ENCODE measurements at places on chromosomes 6 and 20.

GRCh38 chr20:58864346-58864745 lies 11.8 kb downstream of the GNAS start:
- no peak for DNase-seq

DNA sequence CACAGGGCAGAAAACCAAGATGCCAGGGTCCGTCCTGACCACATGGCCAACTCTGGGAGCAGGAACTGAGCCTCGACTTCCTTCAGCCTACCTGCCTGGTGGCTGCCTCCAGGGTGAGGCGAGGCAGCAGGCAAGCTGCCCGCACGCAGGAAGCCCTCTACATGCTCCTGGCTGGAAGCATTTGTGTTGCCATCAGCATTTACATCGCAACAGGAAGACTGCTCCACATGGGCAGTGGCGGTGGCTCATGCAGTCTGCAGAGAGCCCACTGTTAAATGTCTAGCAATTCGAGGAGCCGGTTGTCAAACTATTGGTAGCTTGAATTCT lies 233.8 kb downstream of the SYNDIG1 start:
- no peak for DNase-seq

DNA sequence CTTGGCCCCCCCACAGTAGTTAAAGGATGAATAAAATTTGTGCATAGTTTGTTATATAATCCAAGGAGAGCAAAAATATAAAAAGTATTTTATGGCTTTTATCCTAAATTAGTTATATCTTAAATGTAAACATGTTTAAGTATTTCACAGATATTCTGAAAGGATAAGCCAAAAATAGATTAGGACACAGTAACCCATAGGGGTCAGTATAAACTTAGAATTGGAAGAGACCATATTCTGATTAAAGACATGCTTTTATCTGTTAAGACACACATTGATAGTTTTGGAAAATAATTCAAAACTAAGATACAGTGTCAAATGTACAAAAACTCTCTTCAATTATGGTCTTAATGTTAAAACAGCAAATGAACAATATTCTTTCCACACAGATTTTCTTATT lies 4.5 kb upstream of the SERINC1 start:
- DNase-seq = peak; percentile 50

GRCh38 chr6:10730254-10730653 lies 7.4 kb downstream of the TMEM14C start:
- DNase-seq = peak; percentile 60

- DNase-seq = no peak
Measured at GRCh38 chr6:95091823-95092436, 485.4 kb upstream of the MANEA start.

- peak; percentile 79 for DNase-seq
Measured at GRCh38 chr20:63977739-63978276, 1.6 kb downstream of the SAMD10 start.

DNA sequence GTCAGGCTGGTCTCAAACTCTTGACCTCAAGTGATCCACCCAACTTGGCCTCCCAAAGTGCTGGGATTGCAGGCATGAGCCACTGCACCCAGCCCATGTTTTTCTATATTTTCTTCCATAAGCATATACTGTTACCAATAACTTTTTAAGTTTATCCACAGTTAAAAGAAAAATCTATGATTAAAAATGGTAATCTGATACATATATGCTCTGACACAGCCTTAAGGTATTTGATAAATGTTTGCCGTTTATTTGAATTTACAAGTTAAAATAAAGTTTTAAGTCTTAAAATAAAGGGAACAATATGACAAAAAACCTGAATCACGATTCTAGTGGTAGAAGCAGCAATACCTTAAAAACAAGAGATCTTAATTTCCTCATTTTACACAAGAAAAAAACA lies 5.2 kb downstream of the STK38 start:
- no peak for DNase-seq

GRCh38 chr20:40009542-40009941 lies 679.5 kb downstream of the MAFB start:
- DNase-seq = no peak

- peak; percentile 72 for DNase-seq
Measured at GRCh38 chr20:49230561-49231133, 11.4 kb downstream of the DDX27 start.

- DNase-seq = no peak
Measured at GRCh38 chr6:101776919-101777350, 383.4 kb downstream of the GRIK2 start.

DNA sequence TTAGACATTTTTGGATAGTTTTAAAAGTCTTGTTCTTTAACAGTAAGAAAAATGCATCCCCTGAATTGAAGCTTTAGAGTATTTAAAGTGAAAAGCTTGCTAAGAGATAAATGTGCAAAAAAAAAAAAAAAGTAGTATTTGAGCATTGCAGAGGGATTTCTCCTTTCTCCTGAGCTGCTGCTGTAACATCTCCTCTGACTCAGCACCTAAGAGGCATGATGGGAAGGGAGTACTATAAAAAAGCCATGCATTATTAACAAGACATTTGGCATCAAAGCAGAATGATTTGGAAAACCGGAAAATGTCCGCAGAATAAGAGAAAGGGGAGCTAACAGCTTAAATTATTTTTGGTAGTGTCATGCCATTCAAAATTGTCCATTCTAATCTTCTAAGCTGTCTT lies 27.9 kb downstream of the B4GALT5 start:
- DNase-seq = peak; percentile 58

GRCh38 chr6:30037182-30037788 lies 23.8 kb upstream of the POLR1H start:
- peak; percentile 59 for DNase-seq

DNA sequence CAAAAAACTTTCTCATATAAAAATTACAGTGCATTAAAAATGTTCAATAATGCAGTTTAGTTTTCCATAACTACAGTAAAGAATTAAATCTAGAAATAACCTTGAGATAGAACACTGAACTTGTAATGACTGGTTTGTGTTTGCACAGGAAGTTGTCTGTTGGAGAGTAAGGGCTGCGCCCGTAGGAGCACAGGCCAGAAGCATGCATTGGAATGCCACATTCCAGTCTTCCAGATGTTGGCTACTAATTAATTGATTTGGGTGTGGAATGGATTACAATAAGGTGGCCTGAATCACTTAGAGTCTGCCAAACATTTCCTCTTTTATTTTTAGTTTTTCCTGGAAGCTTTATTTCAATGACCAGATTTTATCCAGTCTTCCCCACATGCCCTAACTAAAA lies 582.6 kb upstream of the MMS22L start:
- DNase-seq = no peak

DNA sequence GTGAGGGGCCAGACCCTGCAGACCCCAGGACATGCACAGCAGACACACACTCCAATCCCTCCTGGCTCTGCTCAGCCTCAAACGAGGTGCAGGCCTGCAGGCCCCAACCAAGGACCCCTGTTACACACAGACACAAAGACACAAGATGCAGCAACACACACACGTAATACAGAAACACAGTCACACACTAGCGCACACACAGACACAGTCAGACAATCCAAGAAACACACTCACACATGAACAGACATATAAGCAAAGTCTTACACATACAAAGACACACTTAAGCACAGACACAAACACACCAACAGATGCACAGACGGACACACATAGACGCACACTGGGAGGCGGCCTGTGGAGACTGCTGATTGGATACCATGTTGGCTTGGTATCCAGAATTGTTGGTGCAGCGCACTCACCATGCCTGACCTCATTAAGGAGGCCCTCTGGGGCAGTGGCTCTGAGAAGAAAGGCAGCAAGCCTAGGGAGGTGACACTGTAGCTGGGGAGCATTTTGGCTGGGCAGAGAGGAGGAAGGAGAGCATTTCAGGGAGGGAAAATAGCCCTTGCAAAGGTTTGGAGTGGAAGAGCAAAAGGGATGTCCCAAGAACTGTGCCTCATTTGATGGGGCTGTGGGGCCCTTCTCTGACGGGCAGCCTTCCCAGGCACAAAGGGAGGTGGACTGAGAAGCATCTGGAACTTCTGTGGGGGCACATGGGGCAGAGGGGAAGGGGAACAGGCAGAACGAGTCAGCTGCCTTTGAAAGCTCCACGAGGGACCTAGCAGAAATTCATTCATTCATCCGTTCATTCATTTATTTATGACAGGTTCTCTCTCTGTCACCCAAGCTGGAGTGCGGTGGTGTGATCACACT lies 1.4 kb upstream of the HSPA12B start:
- DNase-seq = no peak

- no peak for DNase-seq
Measured at GRCh38 chr6:1386038-1386709, 3.2 kb upstream of the FOXF2 start.

DNA sequence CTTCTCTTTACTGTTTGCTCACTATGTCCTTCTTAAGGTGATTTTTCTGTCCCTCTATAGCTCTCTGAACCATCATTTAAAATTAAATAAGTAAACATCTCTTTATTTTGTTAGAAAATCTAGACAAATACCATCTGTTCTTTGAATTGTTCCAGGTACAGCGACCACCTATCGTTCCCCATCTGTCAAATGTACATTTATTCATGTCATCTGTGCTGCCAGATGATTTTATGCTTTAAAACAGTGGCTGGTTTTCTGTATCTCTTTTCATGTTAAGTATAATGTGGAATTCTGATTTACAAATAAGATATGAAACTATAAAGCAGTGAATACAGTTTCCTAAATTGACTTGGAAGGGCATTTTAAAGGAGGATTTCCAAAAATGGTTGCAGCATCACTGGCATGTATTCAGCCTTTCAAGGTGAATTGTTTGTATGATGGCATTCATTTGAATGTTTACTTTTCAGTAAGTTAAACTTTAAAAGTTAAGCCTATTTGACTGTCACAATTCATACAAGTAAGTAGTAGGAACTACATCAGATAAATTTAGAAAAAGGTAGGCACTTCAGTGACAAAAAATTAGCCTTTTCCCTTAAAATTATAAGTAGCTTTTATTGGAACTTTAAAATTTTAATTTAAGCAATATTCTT lies 92.6 kb upstream of the CLVS2 start:
- DNase-seq = no peak

GRCh38 chr20:9616833-9617461 lies 102.6 kb downstream of the LAMP5 start:
- peak; percentile 76 for DNase-seq

DNA sequence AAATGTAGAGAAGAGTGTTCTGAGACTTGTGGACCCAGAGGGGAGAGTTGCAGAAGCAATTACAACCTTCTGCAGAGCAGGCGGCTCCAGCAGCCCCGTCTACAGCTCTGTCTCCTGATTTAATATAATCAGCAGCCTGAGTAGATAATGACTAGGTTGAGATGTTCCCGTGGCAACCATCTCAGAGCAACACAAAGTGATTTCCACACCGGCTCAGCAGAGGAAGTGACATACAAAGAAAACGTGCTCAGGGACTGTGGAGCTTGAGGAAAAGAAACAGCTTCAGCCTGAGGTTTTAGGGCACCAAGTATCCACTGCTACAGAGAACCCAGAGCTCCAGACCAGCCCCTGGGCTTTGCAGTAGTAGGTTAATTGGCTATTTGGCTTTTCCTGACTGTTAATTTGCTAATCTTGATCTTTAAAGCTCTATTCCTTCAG lies 136.4 kb downstream of the MTFR2 start:
- DNase-seq = peak; percentile 77

- DNase-seq = no peak
Measured at GRCh38 chr6:149108038-149108748, 209.3 kb upstream of the TAB2 start.

- peak; percentile 91 for DNase-seq
Measured at GRCh38 chr6:170174124-170174770, 116.6 kb downstream of the DLL1 start.

- no peak for DNase-seq
Measured at GRCh38 chr6:104952911-104953399, 4.0 kb upstream of the LIN28B start.

DNA sequence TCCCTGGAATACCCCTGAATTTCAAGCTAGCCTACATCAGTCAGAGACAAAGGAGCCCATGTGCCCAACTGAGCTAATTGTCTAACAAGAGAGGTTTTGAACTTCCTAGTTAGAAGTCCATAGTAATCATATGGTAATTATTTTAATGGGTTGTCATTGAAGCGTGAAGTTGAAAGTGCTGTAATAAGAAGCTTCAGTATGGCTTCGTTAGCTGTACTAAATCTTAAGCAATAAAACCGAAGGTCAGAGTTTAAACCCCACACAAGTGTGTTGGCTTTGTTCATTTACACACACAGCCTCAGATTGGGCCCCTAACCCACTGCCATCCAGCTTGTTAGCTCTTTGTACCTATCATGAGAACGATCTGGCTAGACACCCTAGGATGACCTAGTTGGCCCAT lies 195.6 kb upstream of the RIN2 start:
- no peak for DNase-seq

GRCh38 chr6:106702451-106703110 lies 73.2 kb downstream of the QRSL1 start:
- no peak for DNase-seq
